ENCODE measurements at places on chromosomes 4 and X. TPM values are rescaled to one million over a fixed set of nuclear protein-coding genes. Genes with fewer than 3 reads are reported as not detected.

GPR143 gene
- total RNA-seq = not detected

GAGE2A gene
- total RNA-seq = not detected

GRCh38 chrX:67693928-67694327, 150.1 kb downstream of the AR start:
- H3K4me1 ChIP-seq = no peaks in the 10 kb centered on the region
- DNase-seq = no peak
- H3K4me3 ChIP-seq = no peak overlapping the region
- no peaks in the 10 kb centered on the region for H3K36me3 ChIP-seq
- H3K27ac ChIP-seq = no peak overlapping the region

SLITRK4 gene
- not detected for total RNA-seq

DNA sequence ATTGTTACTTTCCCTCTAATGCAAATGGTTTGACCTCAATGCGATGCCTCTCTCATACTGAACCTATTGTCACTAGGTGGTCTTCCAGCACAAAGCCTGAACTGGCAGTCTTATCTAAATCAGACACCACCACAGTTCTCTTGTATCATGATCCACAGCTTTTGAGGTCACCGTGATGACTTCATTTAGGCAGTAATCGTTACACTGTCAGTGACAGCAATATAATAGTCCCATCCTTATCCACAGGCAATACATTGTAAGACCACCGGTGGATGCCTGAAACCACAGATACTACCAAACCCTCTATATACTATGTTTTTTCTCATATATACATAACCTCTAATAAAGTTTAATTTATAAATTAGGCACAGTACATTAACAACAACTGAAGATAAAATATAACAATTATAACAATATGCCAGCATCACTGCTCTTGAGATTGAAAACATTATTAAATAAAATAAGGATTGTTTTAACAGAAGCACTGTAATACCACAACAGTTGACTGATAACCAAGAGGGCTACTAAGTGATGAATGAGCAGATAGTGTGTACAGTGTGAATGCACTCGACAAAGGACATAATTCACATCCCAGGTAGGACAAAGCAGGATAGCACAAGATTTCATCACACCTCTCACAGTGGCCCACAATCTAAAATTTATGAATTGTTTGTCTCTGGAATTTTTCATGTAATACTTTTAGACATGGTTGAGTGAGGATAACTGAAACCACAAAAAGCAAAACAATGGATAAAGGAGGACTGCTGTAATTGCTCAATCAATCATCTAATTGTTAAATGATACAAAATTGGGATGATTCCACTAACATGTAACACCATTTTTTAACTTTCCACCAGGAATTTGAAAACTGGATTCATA, 419.4 kb downstream of the CENPC start:
- no peaks in the 10 kb centered on the region for H3K36me3 ChIP-seq
- no peak overlapping the region for H3K4me3 ChIP-seq
- no peak for DNase-seq
- no peaks in the 10 kb centered on the region for H3K4me1 ChIP-seq

DNA sequence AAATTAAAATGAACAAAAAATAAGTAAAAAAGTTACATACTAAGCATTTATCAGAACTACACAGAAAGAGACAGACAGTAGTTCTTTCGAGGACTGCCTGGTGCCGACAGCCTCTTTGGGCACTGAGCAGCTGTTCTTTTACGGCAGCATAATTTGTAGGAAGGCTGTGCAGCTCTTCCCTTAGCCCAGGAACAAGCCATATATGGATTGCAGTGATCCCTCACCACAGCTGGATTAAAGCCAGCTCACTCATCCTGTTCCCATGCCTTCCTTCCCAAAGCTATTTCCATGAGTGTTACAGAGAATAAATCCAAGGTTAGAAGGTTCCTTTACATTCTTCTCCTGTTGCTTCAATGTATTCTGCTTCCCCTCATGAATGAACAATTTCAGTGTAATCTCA, 71.7 kb downstream of the DDX60L start:
- H3K4me3 ChIP-seq = no peak overlapping the region
- no peaks in the 10 kb centered on the region for H3K27me3 ChIP-seq
- no peak overlapping the region for H3K27ac ChIP-seq
- DNase-seq = no peak

WDR19 gene
- 46.3 TPM for total RNA-seq

Measured in naive thymus-derived CD8-positive, alpha-beta T cell (primary cell).